ENCODE measurements at places on chromosomes 1 and 21.

DNA sequence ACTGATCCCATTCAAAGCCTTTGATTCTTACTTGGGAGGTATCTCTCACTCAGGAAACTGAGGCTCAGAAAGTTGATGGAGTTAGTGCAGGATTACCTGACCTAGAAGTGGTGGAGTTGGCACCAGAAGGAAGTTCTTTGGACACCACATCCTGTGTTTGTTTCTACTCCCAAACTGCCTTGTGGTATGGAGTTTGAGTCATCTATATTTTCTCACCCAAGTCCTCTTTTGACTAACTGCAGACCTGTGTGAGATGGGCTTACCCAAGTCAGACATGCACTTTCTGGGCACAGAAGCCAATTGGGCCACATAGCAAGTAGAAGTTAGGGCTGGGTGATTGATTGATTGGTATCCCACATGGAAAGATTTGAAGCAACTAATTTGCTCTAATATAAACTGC is 36.1 kb downstream of the FGGY start:
- no peak for DNase-seq

GRCh38 chr1:54331843-54332463 is 74.2 kb downstream of the SSBP3 start:
- no peak for DNase-seq

DNA sequence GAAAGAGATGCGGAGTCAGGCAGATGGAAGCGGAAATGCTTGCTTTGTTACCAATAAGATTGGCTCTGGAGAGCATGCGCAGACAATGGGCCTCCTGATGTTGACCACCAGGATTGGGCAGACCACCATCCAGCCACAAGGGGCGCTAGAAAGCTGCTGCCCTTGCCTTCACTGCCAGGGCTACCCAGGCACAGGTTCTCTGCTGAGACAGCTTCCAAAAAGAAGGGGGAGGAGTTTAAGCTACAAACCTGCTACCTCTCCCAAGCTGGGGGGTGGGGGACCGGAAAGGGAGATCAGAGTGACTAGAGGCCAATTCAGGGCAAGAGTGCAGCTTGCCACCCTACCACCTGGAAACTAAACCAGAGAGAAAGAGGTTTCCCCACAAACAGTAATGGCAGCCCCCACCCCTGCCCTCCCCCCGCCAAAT is 369.7 kb downstream of the RRAGC start:
- DNase-seq, result peak; percentile 9

- DNase-seq, result no peak
Measured at GRCh38 chr1:106120789-106121188, 935.7 kb upstream of the PRMT6 start.

GRCh38 chr1:234875328-234875952 is 253.2 kb downstream of the TOMM20 start:
- peak; percentile 79 for DNase-seq

DNA sequence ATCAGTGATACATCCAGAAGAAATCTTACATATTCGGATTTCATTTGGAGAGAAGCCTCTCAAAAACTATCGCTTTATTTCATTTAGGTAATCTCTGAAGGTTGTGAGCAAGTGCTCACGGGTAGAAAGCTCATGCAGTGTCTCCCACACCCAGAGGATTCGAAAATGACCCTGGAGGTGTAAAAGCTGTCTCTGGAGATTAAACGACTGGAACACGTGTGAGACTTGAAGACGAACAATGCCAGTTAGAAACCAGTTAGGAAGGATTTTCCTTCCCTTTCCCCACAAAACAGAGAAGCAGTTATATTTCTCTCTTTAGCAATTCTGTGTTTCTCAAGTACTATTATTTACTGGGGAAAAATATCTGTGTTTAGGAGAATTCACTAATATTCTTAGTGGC is 92.5 kb upstream of the CD55 start:
- DNase-seq, result no peak

- no peak for DNase-seq
Measured at GRCh38 chr1:10825592-10825991, 29.1 kb upstream of the CASZ1 start.

DNA sequence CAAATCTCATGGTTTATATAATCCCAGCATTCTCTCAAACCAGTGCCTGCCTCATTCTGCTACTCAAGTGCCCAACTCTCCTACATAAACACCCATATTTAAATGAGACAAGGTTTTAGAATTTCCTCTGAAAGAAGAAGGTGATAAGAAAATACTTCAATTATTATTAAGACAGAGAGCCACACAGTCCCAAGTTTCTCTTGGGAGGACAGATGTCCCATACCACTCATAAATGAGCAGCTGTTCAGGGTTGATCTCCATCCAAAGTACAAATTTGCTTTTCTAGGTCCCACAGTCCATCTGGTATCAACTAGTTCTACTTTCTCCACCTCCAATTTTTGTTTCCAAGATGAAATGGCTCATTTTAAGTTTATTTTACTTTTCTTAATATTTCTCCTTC is 11.3 kb downstream of the DCAF8 start:
- peak; percentile 60 for DNase-seq

DNA sequence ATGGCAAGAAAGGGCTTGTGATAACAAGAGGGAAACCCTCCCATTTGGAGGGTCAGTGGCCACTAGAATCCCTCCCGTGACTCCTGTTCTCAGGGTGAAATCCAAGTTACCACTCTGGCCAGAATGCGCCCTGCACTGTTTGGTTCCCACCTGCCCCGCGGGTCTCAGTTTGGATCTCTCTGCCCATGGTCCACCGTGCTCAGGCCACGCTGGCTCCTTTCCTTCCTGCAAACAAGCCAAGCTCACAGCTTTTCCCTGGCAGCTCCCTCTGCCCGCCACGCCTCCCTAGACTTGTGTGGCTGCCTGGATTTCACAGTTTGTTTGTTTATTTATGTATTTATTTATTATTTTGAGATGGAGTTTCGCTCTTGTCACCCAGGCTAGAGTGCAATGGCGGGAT is 179.5 kb upstream of the VAMP3 start:
- no peak for DNase-seq

DNA sequence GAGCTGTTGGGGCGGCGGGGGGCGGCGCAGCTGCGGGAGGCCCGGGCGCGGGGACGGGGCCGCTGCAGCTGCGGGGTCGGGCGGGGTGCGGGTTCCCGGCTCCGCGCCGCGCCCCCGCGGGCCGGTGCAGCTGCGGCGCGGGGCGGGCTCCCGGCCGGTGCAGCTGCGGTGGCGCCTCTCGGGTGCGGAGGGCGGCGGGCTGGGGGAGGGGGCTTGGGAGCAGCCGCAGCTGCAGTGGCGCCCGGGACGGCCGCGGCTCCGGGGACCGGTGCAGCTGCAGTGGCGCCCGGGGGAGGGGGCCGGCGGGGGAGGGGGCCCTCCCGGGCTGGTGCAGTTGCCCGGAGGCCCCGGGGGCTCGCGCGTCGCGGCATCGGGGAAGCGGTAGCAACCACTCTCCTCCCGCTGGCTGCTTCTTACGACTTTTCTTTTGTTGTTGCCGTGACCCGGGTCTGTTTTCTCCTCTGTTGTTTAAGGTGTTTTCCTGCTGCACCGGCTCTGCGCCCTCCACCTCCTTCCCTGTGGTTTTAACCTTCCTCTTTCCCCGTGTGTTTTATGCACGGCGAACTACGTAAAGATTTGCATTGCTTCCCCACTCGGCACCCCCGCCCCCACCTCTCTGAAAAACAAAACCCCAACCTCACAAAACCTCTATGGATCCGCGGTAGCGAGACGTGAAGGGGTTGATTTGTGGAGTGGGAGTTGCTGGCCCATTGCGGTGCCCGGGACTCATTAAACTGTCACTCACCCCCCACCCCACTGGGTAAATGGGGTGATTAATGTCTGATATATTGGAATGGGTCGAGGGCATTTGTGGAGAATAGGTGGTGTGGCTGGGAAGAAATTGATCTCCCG is 1.7 kb upstream of the ZBTB18 start:
- peak; percentile 41 for DNase-seq

DNA sequence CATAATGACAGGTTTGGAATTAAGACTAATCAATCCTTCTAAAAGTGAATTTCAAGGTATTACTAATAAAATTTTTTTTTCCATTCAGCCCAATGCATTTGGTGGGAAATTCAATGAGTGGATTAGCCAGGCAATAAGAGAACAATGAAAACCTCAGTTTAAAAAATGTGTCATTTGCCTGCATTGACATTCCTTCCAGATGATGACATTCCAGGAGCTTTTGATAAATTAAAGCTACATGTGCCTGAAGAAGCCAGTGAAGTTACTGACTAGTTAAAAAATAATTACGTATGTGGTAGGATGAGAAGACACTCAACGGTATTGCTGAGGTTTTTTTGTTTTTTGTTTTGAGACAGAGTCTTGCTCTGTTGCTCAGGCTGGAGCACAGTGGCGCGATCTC is 37.9 kb upstream of the RC3H1 start:
- no peak for DNase-seq

- DNase-seq, result no peak
Measured at GRCh38 chr1:216812966-216813365, 89.7 kb upstream of the ESRRG start.

DNA sequence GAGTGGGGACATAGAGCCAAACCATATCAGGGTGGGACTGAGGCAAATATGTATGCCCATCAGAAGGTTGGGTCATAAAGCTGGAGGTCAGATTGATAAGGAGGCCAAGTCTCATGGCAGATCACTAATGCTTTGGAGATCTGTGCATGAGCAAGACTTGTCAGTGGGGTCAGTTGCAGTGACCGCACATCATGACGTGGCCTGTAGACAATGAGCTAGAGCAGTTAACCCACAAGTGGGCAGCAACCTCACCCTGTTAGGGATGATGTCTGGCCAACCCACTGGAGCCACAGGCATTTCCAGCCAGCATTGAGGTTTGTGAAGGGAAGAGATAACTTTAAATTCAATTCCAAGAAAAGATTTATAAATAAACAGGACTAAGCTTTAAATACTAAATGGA is 66.7 kb downstream of the XCL1 start:
- no peak for DNase-seq

GRCh38 chr1:89995598-89996449 is 914 bp downstream of the ZNF326 start:
- peak; percentile 26 for DNase-seq

- DNase-seq, result no peak
Measured at GRCh38 chr1:172146141-172146850, 274.2 kb upstream of the C1orf105 start.

DNA sequence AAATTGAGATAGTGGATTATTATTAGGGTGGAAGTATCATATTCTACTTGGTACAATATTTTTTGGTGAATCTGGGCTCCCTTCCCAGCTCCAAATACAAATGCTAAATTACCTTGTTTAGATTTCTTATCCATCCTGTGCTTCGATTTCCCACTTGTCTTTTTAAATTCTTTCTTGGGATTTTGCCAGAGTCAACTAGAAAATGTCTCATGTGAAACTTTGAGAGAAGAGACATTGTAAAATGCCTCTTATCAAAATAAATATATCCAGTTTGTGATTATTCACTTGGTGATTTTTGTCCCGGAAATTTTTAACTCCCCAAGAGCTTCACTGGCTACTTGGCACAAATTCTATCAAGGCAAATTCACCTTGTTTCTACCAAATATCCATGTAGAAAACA is 202.0 kb downstream of the FMN2 start:
- peak; percentile 15 for DNase-seq

DNA sequence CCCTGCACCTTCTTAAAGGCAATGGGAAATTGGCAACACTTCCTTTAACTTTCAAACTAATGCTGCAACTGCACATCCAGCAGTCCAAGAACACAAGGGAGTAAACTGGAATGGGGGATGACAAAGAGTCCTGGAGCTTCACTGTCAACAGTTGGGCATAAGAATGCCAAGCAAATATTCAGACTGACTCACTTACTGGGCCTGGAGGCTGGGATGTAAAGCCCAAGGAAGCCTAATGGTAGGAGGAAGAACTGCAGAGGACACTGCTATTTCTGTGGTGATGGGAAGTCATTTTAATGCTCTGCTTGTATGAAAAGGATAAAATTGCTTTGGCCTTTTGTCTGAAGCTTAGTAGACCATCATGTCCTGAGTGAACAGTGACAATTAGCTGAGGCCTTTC is 15.7 kb upstream of the DMRTA2 start:
- no peak for DNase-seq

DNA sequence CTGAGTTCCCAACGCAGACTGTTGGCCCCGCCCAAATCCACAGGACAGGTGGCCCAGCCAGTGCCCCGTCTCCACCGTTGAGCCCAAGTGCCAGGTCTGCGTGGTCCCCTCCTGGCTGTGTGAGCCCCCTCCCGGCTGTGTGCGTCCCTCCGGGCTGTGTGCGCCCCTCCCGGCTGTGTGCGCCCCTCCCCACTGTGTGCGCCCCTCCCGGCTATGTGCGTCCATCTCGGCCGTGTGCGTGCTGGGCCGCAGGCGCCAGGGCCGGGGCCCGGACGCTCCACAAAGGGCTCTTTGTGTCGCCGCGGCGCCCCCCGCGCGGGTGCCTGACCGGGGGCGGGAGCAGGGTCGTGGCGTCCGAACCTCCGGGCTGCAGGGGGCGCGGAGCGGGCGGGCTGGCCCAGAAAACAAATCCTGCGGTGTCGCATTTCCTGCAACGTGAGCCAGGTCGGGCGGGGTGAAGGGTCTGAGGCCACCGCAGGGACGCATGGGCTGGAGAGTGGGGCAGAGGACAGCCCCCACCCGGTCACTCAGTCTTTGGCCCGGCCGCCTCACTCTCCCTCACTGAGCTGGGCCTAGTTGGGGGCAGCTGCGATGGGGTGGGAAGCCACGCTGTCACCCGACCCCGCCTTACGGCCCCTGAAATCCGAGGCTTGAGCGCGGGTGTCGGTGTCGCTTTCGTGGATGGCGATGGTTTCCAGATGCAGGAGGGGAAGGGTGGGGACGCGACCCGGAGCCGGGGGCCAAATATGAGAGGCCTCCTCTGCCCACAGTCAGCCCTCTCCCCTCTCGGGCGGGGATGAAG is 18.8 kb downstream of the TNFRSF25 start:
- no peak for DNase-seq

- DNase-seq, result no peak
Measured at GRCh38 chr1:24481101-24481500, 21.5 kb upstream of the RCAN3 start.

DNA sequence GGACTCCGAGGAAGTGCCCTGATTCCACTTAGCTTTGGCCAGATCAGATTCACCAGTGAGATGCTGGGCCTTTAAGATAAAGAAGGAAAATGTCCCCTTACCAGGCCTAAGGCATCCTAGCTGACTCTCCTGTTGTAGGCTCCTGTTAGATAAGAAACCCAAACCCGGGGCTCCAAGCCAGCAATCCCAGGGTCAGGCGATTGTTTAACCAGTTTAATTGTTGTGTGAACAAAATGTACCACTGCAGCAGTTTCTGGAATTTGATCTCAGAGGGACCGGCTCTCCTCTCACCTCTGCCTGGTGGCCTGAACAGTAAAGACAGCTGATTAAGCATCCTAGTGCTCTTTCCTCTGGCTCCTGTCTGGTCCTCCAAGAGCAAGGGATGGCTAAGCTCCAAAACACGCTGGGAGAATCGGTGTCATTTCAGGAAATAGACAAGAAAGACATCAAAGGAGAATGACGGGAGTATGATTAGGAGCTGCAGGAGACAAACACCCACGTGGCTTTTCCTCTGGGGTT is 9.3 kb upstream of the KLHDC8A start:
- no peak for DNase-seq

- DNase-seq, result no peak
Measured at GRCh38 chr21:37605006-37605405, 238.4 kb downstream of the DYRK1A start.

Data from cerebellar cortex (tissue), 1 donor.